Stimulated activated CD4-positive, alpha-beta T cell treated with anti-CD3 and anti-CD28 coated beads, Interleukin-4, amount 100 ng/mL, for 4 hours (primary cell): ENCODE measurements at places on chromosomes 12 and 14.

DNA sequence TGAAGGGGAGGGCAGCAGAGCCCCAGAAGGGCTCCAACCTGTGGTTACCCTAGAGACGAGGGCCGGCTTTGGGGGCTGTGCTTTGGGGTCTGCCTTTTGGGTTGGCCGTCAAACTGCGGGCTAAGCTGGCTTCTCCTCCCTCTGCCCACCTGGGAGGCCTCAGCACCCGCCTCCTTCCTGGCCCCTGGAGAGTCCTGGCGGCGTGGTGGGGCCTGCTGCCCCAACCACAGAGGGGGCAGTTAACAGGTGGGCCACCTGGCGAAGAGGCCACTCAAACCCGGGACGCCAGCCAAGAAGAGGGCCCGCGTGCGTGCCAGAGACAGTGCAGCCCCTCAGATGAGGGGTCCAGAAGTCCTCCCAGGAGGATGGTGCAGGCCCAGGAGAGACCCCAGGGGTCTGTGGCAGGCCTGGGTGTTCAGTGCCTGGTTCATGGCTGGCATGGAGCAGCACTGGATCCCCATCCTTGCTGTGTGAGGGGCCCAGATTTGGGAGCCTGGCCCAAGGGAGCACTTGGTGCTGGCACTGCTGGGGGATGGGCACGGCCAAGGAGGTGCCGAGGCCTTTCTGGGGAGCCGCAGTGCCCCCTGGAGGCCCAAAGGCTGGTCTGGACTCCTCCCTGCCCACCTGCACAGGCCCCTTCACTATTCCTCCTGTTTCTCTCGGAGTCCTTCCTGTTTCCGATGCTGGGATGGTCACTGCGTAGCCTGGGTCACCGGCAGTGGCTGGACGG is 48.8 kb downstream of the LRCOL1 start:
- no peak for DNase-seq

DNA sequence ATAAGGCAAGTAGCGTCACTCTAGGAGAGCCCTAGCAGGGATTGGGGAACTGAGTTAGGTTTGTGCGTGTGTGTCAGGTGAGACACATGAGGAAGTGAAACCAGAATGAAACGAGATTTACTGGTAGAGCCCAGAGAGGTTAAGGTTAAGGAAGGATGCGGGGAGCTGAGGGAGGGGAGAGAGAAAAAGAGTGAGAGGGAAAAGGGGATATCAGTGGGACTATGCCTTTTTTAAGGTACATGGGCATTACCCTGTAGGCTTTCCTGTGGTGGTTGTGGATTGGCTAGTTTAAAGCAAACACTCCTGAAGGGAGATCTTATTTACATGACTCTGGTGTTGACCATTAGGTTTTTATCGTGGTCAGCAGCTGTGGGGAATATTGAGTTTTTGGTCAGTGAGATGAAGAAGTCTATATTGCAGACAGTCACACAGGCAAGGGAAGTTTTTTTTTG is 13.9 kb downstream of the ZDHHC17 start:
- DNase-seq = no peak

GRCh38 chr12:51897181-51897580 is 9.3 kb downstream of the ANKRD33 start:
- DNase-seq = no peak

GRCh38 chr12:115199831-115200230 is 515.9 kb upstream of the TBX3 start:
- no peak for DNase-seq

DNA sequence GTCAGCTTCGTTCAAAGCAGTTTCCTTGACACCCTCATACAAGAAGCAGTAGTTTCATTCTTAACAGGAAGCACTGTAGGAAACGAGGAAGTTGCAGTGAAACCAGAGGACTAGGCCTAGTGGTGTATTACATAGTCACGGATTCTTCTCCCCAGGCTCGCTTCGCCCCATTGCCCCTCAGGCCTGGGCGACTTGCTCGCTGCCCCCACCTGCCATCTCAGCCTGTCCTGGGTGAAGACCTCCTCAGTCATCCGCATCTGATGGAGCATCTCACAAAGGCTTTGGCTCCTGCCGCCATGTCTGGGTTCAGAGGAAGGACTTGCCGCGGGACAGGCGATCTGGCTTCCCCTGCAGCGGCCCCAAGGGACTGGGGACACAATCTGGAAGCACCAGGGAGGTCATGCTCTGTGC is 93.5 kb downstream of the LMNTD1 start:
- DNase-seq = no peak

DNA sequence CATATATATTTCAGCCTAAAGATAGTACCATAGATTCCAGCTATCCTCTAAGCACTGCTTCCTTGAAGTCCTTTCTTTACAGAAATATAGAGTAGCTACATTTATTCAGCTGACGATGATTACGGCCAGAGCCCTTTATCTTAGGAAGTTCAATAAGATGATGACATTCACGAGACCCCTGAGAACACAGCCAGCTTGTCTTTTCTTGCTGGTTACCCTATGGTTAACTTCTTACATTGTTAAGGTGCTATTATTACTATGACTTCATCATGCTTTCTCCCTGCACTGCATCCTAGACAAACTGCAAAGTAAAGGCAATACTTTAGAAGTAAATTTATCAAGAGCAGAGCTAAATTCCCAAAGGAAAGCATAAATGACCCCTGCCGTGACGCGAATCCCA is 214.4 kb upstream of the LRFN5 start:
- DNase-seq = no peak

DNA sequence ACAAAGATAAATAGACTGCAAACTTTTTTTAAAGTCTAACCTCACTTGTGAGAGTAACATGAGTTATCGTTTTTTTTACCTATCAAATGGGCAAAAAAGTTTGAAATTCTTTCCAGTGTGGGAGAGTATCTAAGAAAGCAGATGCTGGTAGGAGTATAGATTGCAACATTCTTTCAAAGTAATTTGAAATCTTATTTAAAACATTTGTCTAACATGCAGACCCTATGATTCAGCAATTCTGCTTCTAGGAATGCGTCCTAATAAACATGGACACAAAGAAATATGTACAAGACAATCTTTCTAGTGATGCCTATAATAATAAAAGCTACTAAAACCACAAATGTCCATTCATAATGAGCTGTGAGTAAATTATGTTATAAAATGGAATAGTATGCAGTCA is 110.4 kb upstream of the TMCC3 start:
- no peak for DNase-seq

DNA sequence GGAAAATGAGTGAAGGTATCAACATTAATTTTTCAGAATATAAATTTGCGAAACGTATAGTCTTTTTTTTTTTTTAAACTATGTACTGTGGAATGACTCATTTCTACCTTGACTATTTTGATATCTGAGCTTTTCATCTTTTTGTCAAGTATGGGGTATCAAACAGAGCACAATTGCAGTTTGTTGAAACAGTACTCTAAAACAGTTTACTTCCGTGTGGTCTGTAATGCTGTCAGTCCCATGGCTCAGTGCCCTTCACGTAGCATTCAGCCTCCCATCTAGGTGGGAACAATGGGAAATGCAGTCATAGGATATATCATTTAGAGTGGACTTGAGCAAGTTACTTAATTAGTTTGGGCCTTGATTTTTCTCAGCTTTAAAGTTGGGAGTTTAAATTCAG is 139.5 kb downstream of the ERC1 start:
- no peak for DNase-seq

- no peak for DNase-seq
These were observed 171.7 kb upstream of the LHX5 start for GRCh38 chr12:113643177-113643974.

DNA sequence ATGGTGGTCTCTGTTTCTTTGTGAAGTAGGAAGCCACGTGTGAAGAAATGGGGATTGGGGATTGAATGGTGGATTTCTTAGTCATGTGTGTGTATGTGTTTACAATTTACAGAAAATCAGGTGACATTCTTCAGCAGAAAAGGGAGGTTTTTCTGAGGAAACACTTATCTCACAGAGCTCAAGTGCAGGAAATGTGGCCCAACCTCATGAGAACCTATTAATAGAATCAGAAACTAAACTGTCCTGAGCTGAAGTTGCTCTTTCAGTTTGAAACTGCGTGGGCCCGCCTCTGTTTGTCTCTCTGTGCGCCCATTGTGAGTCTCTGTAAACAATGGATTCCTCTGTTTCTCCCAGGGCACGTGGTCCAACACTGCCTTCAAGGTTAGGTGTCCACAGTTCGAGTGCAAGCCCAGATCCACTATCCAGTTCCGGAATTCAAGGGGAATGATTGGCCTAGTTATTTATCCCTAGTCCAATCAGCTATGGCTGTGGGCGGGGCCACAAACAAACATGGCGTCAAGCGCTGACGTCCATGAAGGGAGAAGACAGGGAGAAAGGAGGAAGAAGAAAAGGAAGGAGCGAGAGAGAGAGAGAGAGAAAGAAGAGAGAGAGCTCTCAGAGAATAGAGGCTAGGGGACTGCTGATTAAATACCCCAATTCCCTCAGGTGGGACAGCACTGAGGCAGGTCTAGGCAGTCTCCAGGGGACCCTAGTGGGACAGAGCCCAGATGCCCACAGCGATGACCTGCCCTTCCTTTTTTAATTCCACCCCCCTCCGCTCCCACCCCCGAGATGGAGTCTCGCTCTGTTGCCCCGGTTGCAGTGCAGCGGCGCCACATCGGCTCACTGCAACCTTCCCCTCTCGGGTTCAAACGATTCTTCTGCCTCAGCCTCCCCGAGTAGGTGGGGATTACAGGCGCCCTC is 31.4 kb upstream of the C12orf76 start:
- peak; percentile 77 for DNase-seq

DNA sequence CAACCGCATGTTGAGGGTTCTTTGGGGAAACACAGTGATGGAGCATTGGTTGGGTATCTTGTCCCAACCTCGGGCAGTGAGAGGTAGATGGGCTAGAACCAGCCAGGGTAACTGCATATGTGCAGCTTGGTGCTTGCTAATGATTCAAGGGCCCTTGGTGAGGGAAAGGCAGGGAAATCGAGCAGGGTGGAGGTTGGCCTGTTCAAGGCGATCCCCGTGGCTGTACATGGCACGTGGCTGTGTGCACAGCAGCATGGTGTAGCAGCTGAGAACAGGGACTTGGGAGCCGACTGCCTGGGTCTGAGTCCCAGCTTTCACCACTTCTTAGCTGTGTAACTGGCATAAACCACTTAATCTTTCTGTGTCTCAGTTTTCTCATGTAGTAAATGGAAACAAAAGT is 45.5 kb upstream of the OAS1 start:
- DNase-seq = no peak

DNA sequence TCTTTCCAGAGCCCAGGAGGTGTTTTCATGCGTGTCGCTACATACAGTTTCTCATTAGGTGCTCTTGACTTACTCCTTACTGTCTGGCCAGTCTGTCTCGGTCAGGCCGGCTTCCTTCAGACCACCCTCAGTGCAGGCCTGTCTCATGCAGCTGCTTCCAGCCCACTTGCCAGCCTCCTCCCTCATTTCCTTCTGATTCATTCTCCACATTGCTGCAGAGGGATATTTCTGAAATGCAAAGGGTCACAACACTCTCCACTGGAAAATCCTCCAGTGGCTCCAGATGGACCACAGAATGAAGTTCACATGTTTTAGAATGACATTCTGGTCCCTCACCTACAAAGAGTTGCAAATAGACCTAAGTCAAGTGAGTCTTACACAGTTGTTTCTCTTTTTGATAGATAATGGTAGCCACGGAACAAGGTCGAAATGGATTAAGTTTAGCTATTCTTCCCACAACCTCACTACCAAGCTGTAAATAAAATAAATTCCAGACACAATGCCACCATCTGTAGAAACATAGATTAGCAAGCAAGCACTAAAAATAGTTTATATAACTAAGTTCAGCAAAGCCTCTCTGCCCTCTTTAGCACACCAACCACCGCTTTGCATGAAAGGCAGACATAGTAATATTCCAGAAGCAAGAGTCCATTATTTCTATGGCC is 146.9 kb downstream of the ESR2 start:
- no peak for DNase-seq

- no peak for DNase-seq
These were observed 19.0 kb upstream of the TCL1B start for GRCh38 chr14:95667249-95667693.

DNA sequence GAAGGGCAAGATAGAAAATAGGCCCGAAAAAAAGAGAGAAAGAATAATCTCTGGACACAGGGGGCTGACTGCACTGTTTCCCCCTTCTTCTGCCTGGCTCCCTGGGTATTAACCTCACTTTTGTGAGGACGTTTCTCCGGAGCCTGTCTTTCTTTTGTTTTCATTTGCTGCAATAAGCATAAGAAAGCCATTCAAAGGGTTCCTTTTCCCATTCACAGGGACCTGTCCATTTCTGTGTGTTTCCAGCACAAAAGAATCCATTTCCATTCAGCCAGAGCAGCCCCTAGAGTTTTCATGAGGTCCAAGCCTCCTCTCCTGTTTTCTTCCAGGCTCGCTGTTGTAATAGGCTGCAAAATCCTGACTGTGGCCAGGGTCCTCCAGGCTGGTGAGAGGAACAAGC is 16.8 kb downstream of the PLXNC1 start:
- DNase-seq = no peak

DNA sequence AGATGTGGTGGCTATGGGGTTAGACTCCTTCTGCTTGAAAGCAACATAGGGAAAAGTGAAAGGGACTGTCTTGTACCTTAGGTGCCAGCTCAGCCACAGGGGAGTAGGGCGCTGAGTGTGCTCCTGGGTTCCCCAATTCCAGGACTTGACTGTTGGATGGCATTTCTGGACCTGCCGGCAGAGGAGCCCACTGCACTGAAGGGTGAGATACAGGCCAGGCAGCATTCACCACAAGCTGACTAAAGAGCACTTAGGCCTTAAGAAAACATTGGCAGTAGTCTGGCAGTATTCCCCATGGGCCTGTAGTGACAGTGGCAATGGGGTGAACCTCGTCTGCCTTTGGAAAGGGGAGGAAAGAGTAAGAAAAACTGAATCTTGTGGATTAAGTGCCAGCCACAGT is 67.1 kb upstream of the TMTC2 start:
- DNase-seq = no peak

DNA sequence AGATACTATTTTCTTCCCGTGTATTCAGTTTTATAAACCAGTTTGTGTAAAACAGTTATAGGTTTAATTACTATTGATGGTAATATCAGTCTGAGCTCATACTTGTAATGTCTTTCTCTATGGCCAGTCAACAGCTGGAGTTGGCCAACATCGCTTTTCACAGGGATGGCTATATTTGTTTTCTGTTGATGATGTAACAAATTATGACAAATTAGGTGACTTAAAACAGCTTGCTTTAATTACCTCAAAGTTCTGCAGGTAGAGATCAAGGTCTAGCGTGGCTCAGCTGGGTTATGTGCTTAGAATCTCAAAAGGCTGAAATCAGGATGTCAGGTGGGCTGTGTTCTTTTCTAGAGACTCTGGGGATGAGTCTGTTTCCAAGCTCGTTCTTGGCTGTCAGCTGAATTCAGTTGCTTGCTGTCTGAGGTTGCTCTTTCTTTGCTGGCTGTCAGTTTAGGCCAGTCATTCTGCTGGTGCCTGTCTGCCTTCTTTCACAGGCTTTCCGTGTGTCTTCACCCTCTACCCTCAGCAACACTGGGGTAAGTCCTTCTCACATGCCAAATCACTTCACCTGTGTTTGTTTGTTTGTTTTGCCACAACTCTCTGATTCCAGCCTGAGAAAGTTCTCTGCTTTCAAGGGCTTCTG is 370.2 kb upstream of the E2F7 start:
- no peak for DNase-seq

GRCh38 chr14:79167957-79168356 is 997.8 kb downstream of the NRXN3 start:
- no peak for DNase-seq
